ENCODE measurements at places on chromosomes 1 and 21.

DNA sequence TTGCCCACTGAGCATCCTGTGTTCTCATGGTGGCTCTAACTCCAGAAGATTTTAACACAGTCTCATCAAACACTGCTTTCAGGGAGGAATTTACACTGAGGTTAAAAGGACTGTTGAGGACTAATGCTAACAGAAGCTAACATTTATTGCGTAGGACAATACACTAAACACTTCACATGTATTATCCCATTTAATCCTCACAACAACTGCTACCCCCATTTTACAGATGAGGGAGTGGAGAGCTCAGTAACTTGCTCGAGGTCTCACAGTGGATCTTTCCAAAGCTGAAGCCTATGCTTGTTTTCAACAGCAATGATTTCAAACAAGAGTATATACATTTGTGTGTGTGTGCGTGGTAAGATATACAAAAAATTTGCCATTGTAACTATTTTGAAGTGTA is 13.9 kb downstream of the ATF3 start:
- DNase-seq = no peak

DNA sequence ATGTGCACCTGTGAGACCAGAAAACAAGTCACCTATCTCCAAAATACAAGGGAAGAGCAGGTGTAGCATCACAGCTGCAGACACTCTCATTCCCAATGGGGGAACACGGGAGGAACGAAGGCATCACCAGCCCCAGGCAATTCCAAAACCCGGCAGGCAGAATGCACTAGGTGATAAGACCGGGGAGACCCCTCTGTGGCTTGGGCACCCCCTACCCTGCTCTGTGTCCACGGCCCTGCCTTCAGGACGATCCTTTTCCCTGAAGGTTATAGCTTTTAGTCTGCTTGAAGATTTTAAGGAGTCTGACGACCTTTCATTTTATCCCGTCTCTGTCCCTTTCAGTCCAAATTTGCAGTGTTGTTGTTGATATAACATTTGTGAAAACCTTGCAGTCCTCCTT is 19.2 kb downstream of the TRPM2 start:
- no peak for DNase-seq

- DNase-seq = peak; percentile 3
Measured at GRCh38 chr1:94514095-94514727, 27.3 kb downstream of the F3 start.

GRCh38 chr1:76921590-76921989 is 54.3 kb downstream of the ST6GALNAC5 start:
- no peak for DNase-seq

GRCh38 chr21:40466893-40467483 is 380.0 kb downstream of the DSCAM start:
- DNase-seq = peak; percentile 57

GRCh38 chr1:204569478-204569877 is 53.3 kb downstream of the MDM4 start:
- DNase-seq = no peak

DNA sequence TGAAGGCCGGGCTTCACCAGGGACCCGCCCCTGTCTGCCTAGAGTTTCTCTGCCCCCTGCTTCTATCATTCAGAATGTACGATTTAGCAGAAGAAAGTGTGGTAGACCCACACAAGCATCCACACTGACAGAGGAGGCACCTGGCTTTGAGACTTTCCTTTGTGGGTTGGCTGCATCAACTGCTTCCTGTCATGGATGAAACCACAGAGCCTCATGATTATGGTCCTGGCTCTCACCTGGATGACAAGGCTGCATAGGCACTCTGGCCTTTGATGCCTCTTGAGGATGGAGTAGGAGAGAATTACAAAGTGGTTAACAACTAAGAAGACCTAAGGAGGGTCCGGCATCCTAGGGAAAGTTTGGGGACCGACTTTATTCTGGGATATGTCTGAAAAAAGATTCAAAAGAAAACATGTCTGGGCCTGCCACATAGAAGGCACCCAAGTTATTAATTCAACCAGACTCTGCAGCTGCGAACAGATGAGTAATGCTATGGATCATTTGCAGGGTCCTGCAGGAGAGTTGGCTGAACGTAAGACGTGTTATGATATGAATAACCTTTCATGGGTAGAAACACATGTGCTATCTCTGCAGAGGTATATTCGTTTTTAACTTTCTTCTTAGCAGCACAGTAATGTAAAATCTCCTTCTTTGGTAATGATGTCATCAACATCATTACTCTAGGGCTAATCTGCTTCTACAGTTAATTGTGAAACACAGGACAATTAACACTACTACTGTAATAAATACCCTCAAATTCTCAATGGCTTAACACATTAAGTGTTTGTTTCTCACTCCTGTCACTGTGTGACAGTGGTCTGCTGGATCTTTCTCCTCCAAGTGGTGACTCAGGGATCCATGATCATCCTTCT is 136.2 kb downstream of the SLC35F3 start:
- DNase-seq = no peak

- no peak for DNase-seq
Measured at GRCh38 chr1:167648252-167648849, 18.3 kb downstream of the RCSD1 start.

DNA sequence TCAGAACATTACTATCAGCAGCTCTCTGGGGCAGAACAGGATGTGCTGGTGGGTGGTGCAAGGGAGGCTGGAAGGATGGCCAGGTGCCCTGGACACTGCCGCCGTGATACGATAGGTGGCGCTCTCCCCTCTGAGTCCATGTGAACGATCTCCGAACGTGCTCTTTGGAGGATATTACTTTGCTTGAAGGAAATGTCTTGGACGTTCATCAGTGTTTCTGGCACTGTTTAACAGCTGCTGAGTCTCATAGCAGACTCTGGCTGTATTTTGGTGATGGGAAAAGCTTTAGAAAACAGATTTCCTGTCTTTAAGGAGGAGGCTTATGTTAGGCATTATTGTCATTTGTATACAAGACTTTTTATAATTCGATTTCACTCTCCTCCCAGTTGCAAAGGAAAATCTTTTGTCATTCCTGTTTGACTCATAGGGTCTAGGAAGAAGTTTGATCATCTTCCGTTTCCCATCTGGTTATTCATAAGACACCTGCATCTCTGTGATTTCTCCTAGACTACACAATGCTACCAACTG is 386.2 kb upstream of the ADGRL2 start:
- DNase-seq = no peak

DNA sequence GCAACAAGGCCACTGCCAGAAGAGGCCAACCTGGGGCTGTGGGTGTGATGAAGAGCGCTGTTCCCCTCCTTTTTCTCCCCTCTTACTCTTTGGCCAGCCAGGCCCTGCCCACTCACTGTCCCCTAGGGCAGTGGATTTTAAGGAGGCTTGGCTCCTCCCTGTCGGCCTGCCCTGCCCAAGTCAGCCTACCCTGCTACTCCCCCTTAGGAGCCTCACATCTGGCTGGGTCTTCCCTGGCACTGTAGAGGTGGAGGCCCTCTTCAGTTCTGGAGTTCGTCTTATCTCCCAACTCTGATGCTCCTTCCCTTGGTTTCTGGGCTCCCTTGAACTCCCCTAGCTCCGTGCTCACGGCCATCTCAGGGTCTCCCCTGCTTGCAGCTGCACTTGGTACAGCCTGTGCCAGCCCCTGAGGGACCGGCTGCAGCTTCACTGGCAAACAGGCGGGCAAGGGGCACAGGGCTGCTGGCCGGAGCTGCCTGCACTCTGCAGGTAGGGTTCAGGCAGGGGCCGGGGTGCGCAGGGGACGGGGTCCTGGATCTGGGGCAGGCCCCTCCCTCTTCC is 4.0 kb downstream of the AMPD2 start:
- no peak for DNase-seq

DNA sequence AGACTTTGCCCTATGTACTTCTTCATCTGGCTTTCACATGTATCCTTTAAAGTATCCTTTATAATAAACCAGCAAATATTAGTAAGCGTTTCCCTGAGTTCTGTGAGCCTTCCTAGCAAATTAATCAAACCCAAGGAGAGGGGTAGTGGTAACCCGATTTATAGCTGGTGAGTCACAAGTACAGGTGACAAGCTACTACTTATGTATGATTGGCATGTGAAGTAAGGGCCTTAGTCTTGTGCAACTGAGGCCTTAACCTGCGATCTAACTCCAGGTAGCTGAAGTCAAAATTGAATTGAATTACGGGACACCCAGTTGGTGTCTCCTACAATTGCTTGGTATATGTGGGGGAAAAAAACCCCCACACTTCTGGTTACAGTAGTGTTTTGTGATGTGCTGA is 26.0 kb downstream of the SLC16A1 start:
- DNase-seq = no peak

DNA sequence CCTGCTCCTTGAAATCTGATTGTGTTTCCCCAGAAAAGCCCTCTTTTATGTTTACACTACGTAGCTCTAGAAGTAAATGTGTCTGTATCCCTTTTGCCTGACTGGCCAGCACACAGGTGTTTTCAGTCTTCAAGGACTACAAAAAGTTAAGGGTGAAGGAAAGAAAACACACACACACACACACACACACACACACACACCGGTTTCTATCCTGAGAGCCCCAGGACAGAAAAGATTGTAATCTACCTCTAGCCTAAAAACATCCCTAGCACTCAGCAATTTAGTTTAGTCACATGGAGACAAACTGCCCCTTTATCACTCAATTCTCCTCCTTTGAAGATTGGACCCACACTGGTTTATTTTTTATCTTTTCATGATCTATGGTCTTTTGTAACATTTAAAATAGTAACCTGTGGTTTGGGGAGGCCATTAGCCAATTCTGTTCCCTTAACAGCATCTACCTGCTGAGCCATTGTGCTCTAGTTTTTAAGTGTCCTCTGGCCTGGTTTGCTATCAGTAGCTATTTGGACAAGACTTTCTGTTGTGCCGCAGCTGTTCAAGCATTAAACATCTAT is 15.8 kb upstream of the TRIM45 start:
- no peak for DNase-seq

DNA sequence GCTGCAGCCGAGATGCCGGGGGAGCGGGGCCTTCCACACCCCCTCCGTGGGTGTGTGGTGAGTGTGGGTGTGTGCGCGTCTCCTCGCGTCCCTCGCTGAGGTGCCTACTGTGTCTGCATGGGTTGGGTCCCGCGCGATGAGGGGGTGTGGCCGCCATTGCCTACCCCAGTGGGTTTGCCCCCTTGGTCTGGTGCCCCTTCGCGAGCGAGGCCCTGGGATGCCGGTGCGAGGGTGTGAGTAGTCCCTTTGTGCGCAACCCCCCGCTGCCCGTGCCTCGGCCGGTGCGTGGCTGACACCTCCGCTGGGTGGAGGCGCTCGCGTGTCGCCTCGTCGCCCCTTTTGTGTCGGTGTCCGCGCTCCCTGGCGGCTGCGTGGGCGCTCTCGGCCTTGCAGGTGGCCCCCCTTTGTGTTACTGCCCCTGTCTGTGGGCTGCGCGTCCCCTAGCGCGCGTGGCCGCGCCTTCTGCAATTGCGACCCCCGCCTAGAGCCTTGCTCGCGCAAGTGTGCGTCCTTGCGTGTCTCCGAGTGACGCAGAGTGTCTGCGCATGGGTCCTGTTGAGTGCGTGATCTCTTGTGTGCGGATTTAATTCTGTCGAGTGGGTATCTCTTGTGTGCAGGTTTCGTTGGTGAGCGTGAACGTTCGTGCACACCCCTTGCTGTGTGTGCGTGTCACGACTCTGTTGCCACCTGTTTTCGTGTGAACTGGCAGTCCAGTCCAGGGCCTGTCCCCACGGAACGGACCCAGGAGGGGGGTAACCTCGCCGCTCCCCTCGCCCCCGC is 553 bp downstream of the TTC3 start:
- DNase-seq = peak; percentile 44

- no peak for DNase-seq
Measured at GRCh38 chr1:242710847-242711246, 186.3 kb upstream of the PLD5 start.

- no peak for DNase-seq
Measured at GRCh38 chr1:40983286-40983685, 3.8 kb downstream of the CTPS1 start.

DNA sequence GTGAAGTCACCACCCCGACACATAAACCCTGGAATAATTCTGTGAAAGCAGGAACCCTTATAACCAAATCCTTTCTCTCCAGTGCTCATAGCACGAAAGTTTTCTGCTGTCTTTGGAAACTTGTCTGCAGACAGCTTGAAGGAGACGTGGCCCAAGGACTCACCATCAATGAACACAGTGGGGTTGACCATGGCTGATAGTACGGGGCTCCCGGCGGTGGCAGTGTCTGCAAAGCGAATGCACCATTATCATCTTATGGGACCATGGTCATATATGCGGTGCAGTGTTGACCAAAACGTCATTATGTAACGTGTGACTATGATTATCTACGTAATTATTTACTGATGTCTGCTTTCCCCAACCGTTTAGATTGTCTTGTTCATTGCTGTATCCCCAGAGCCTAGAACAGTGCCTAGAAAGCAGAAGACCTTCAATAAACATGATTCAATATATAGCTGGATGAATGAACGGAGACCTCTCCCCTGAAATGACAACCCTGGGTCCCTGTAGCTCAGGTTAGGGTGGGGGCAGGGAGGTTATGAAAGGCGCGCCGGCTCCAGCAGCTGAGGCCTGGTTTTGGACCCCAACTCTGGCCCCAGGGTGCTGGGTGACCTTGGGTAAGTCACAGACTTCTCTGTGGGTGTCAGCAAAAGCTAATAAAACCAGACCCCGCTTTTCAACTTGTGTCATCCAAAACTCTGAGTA is 128.4 kb upstream of the ZBTB40 start:
- DNase-seq = no peak

GRCh38 chr21:42594616-42595282 is 58.7 kb upstream of the PDE9A start:
- DNase-seq = no peak

DNA sequence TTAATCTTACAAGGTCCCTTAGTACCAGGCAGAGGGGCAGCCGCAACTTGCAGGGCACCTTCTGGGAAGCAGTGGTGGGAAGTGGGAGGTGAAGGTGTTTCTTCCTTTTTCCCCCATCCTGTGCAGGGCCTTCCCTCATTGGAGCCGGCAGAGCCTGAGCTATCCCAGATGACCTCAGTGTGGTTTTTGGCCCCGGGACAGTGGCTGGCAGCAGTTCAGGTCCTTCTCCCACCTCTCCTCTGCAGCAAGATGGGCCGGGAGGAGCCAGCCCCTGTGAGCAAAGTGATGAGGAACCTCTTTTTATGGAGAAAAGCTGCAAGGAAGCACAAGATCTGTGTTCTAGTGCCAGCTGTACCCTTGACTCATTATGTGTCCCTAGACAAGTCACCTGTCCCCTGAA is 6.8 kb downstream of the PFKFB2 start:
- DNase-seq = no peak

DNA sequence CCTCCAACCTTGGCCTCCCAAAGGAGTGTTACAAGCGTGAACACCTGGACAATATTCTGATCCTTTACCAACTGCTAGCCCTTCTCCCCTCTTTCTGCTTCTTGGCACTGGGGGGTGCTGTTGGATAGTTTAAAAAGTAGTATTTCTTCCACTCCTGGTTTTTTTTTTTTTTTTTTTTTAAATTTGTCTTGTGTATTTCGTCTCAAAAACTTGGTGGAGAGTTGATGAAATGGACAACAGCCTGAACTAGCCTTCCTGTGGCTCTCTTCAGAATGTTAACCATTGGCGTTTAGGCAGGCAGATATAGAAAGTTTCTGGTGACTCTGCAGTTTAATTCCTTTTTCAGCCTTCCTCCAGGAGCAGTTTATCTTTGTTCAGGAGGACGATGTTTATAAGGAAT is 69.7 kb upstream of the USP24 start:
- DNase-seq = peak; percentile 81

- no peak for DNase-seq
Measured at GRCh38 chr1:192979542-192979941, 79.6 kb downstream of the UCHL5 start.

- no peak for DNase-seq
Measured at GRCh38 chr1:179153217-179153616, 71.3 kb downstream of the TOR3A start.

GRCh38 chr1:236342403-236343245 is 51.5 kb upstream of the EDARADD start:
- DNase-seq = no peak

- DNase-seq = no peak
Measured at GRCh38 chr1:100077531-100077930, 55.2 kb downstream of the SASS6 start.
